ENCODE measurements at places on chromosomes 1 and 21.

DNA sequence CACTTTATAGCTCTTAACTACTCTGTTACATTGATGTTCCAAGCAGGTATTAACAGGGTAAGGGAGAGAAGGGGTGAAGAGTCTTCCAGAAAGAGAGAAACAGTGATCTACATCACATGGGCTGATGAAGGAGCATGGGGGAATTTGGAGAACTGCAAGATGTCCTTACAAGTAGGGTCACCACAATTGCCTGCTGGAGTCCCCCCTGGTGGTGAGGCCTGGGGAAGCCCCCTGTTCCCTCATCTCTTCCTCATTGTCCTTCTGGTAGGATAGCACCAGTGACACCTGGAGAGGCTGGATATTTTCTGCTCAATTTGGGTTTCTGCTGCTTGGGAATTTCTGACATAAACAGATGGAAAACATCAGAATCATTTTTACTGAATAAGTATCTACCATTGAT, 126.6 kb downstream of the RUNX1 start:
- no peak for DNase-seq

DNA sequence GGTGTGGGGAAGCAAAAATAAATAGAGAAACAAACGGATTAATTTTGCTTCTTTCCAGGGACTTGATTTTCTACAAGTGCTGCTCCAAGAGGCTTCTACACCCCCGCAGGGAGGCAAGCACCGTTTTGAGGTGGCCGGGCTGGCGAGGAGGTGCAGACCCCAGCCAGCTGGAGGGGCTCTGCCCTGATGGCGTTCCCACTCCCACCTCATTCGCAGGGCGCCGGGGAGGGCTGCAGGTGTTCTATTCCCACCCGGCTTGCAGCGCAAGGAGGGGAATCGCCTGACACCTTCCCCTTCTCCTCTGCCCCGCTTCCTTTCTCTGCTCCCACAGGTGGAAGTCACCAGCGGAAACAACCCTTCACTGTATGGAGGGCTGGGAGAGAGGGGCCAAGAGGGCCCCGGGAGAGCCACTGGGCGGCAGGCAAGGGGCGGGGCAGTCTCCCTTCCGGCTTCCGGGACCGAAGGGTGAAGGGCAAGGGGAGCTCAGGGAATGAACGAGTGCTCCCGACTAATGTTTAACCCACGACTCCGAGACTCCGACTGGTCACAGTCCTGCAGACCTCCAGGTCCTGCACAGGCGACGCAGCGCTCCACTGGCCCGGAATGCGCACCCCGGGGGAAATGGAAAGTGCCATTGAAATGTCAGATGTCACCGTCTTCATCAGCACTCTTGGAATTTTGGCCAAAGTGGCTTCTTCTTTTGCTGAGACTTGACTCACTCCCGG, 29.1 kb downstream of the TEX35 start:
- peak; percentile 7 for DNase-seq

DNA sequence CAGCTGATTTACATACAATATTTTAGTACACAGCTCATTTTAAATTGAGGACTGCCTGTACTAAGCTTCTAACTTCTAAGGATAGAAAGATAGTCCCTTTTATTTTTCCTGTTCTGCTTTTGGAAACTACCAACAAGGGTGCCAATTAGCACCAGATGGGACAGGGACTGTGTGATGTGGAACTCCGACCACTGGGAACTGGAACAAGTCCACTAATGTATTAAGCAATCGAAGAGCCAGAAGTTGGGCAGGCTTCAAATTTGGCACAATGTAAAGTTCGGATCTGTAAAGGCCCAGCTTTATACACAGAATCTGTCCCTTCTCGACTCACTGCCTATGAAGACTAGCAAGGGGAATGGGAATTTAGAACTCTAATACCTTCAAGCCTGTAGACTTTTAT, 149.3 kb downstream of the ZC3H11B start:
- peak; percentile 26 for DNase-seq

GRCh38 chr1:91997607-91998195, 32.1 kb upstream of the EPHX4 start:
- DNase-seq: peak; percentile 48

- DNase-seq: peak; percentile 61
Observed at GRCh38 chr21:25925936-25926335, 191.2 kb downstream of the GABPA start.

DNA sequence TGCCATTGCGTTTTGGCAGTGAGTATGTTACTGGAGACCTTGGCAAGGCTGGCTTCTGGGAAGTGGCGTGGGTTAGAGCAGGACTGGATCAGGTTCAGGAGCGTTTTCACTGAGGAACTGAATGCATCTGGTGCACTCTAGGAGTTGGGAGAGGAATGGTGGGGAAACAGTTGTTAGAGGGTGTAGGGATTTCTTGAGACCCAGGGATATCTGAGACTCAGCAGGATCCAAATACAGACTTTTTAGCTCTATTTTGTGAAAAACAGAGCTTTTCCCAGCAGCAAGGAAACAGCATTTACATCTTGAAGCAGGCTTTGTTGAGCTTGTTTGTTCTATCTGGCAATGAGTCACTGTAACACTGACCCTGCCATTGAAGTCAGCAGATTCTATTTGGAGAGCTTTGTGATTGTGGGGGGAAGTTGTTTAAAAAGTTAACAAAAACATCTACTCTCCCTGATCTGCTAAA, 56.9 kb upstream of the NRIP1 start:
- peak; percentile 72 for DNase-seq

GRCh38 chr1:62625415-62625814, 28.1 kb downstream of the ANGPTL3 start:
- peak; percentile 8 for DNase-seq

DNA sequence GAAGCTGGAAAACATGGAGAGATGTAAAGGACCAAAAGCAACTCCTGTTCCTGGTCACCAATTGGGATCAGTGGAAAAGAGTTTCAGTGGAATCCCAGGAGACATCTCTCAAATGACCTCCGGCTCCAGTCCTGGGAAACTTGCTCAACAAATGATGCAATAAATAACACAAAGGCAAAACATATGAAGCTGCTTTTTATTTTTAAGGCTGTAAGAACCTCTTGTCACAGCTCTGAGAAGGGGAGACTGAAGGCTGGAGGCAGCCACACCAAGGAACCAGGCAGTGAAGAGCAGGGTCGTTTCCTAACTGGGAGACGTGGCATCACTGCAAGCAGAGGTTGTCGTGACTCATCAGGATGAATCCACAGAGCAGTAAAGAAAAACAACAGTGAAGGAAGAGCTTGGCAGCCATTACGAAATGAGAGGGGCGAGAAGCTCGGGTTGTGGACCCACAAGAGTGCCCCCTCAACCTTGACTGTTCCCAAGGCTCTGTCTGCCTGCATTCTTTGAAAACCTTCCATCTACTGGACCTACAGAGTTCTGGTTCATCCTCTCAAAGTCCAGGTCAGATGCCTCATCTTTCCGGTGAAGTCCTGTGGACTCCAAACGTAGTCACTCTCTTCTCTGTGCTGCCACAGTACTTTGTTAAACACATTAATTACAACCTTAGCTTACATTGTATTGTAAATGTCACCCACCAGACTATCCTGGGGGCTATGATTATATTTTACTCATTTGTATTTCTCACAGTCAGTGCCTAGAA, 32.1 kb downstream of the JAK1 start:
- DNase-seq: peak; percentile 87

DNA sequence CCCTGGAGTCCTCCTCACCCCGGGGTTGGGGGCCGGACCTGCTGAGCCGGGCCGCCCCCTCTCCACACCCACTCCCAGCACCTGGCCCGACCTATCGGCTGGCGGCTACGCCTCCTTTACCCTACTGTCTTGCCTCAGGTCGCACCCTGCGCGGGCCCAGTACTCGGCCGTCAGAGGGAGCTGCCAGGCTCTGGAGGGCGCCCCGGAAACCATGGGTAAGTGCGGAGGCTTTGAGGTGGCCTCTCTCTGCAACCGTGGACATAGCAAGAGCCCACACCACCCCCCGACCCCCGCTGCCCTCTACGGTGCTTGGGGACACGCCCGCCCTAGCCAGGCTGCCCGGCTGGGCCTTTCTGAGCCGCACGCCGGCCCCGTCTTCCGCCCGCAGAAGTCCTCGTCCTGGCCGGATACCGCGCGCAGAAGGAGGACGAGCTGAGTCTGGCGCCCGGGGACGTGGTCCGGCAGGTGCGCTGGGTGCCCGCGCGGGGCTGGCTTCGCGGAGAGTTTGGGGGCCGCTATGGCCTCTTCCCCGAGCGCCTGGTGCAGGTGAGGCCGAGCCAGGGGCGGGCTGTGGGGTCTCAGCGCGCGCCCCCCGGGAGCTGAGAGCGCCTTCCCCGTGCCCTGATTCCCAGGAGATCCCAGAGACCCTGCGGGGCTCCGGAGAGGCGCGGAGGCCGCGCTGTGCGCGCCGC, at the start of gene SH3D21:
Gene SH3D21, plus strand, starts transcription at position 159 of the 692 bp plus-strand sequence. Its CDS starts 53 bp downstream, at position 212.
- DNase-seq: no peak

DNA sequence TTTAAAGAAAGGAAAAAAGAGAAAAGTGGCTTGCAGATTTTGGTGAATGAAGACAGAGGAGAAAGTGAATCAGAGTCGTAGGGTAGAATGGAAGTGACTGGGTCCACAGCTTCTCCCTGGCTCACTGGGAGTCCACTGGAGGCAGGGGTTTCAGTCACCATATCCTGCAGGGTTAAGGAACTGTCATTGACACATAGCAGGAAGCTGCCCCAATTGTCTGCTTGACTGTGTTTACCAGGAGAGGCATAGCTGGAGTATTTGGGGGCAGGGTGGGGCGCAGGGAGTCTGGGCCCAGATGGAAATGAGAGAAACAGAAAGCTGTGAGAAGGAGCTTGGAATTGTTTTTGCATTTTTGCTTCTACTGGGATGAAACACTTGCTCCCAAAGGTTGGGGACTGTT, 228.8 kb upstream of the CSF3R start:
- no peak for DNase-seq

GRCh38 chr1:209531006-209531405, 52.5 kb upstream of the CAMK1G start:
- no peak for DNase-seq

- DNase-seq: peak; percentile 46
Observed at GRCh38 chr1:9466780-9467758, 72.2 kb upstream of the SLC25A33 start.

- peak; percentile 22 for DNase-seq
Observed at GRCh38 chr21:35974775-35975174, 85.6 kb downstream of the SETD4 start.

- no peak for DNase-seq
Observed at GRCh38 chr1:160781186-160781766, 14.7 kb upstream of the LY9 start.

- DNase-seq: no peak
Observed at GRCh38 chr1:66506991-66507390, 27.0 kb upstream of the SGIP1 start.

- DNase-seq: no peak
Observed at GRCh38 chr1:17314491-17314971, 6.5 kb downstream of the PADI4 start.

DNA sequence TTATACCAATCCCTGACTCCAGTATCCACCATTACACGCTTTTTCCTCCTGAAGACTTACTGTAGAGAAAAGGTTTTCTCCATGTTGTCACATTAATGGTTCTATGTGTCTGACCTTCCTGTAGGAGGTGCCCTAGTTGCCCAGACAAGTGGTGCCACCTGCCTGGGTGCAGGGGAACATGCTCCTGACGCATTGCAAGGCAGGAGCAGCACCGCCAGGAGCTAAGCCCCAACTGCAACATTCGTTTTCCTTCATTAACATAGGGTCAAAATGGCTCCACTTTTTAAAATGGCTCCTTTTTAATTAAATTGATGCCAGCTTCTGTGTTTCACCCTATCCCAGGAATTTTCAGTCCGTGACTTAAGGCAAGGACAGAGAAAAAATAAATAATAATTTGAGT, 220.1 kb upstream of the SAMSN1 start:
- DNase-seq: no peak

DNA sequence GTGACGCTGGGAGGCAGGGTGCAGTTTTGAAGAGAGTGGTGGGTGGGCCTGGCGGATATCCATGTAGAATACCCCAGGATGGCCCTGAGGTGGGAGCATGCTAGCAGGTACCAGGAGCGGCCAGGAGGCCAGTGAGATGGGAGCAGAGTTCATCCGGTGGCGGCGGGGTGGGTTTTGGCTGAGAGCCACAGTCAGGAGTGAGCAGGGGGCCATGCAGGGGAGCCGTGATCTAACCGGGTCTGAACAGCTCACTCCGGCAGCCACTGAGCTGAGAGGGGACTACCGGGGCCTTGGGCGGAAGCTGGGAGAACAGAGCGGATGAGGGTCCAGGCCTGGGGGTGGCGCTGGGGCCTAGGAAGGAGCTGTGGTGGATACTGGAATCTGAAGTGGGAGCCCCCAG, 47.6 kb upstream of the LRP8 start:
- DNase-seq: no peak

DNA sequence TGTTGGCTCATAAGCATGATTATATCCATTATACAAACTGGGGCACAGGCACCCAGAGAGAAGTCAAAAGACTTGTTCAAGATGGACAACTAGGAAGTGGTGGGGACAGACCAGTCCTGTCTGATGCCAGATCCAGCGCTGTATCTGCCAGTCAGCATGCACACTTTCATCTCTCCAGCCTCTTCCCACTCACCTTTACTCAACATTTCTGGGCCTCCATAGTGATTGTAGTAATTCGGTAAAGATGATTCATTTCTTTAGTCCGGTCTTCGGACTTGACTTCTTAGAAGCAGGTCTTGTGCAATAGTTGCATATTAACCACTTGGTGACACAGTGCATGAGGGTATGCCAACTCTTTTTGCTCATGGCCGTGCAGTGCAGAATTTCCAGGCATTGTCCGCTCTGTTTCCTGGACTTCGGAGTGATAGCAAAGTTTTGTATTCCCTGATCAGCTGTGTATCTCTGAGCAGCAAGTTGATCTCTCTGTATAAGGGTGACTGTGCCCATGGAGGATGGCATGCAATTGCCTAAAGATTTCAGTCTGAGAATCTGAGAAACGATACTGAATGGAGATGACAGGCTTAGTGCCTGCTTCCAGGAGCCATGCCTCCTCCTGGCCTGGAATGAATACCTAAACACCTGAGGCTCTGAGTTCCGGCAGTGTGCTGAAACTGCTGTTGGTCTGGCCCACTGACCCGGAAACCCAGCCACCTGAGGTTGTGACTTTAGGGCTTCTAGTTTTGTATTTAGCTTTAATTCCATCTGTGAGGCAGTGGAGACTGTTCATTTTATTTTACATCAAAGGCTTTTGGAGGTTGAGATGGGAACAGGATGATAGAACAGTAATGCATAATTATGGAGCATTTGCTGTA, 39.0 kb downstream of the GALNT2 start:
- DNase-seq: peak; percentile 92

DNA sequence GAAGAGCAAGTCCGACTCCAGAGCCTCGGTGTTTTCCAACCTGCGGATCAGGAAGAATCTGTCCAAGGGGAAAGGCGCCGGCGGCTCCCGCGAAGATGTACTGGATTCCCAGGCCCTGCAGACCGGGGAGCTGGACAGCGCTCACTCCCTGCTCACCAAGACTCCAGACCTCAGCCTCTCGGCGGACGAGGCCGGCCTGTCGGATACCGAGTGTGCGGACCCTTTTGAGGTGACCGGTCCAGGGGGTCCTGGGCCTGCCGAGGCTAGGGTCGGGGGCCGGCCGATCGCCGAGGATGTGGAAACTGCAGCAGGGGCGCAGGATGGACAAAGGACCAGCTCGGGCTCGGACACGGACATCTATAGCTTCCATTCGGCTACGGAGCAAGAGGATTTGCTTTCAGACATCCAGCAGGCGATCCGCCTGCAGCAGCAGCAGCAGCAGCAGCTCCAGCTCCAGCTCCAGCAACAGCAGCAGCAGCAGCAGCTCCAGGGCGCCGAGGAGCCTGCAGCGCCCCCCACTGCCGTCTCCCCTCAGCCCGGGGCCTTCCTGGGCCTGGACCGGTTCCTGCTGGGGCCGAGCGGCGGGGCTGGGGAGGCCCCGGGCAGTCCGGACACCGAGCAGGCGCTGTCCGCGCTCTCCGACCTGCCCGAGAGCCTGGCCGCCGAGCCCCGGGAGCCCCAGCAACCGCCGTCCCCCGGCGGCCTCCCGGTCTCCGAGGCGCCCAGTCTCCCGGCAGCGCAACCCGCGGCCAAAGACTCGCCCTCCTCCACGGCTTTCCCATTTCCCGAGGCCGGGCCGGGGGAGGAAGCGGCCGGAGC, 827 bp downstream of the FMN2 start:
- DNase-seq: peak; percentile 65
